ENCODE measurements at places on chromosomes 13 and 19.

- no peak overlapping the region for H3K27ac ChIP-seq
- no peaks in the 10 kb centered on the region for H3K27me3 ChIP-seq
- DNase-seq = no peak
- no peak overlapping the region for H3K4me3 ChIP-seq
- no peaks in the 10 kb centered on the region for H3K36me3 ChIP-seq
- no peaks in the 10 kb centered on the region for H3K4me1 ChIP-seq
These were observed 2.6 kb downstream of the TUBA3C start for GRCh38 chr13:19178901-19179593.

DNA sequence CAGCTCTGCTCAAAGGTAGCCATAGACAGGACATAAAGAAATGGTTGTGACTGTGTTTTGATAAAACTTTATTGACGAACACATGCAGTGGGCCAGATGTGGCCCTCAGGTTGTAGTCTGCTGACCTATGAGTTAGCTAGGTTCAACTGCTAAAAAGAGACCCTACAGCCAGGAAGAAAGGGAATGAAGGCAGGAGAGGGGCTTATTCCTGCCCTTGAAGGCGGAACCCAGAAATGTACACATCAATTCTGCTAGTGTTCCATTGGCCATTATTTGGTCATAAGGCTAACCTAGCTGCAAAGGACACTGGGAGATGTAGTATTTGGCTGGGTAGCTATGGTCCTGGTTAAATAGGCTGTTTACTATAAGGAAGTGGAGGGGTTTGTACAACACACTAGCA is 18.0 kb downstream of the APBA3 start:
- H3K4me1 ChIP-seq = peaks cover 12% of the 10 kb centered on the region
- no peak overlapping the region for H3K4me3 ChIP-seq
- no peaks in the 10 kb centered on the region for H3K36me3 ChIP-seq
- DNase-seq = no peak
- H3K27me3 ChIP-seq = no peaks in the 10 kb centered on the region
- no peak overlapping the region for H3K27ac ChIP-seq

- H3K4me3 ChIP-seq = no peak overlapping the region
- no peak for DNase-seq
- H3K27ac ChIP-seq = no peak overlapping the region
- no peaks in the 10 kb centered on the region for H3K4me1 ChIP-seq
- no peaks in the 10 kb centered on the region for H3K36me3 ChIP-seq
These were observed 248.7 kb downstream of the EFNB2 start for GRCh38 chr13:106286811-106287210.

- H3K4me3 ChIP-seq = no peak overlapping the region
- H3K4me1 ChIP-seq = peaks cover 3% of the 10 kb centered on the region
- no peak overlapping the region for H3K27ac ChIP-seq
- no peak for DNase-seq
These were observed 1.3 kb downstream of the TNNT1 start for GRCh38 chr19:55147545-55148251.

Data from CD4-positive, alpha-beta memory T cell (primary cell).